ENCODE measurements at places on chromosomes 13 and 19.

DNA sequence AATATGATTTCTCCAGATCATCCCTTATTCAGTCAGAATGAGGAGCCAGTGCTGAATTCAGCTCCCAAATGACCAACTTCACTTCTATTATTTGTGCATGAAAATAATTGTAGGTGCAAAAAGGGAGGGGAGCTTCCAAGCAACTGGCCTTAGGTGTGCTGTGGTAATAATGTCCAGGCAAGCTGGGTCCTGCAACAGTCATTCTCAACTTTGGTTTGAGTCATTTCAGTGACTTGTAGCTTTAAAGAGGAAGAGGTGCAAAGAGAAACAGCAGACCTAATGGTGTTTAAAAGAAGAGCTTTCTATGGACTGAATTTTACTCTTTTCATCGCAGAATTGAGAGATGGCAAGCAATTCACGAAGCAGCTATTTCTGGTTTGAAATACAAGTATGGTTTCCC is 29.2 kb upstream of the FGF9 start:
- no peak for DNase-seq

DNA sequence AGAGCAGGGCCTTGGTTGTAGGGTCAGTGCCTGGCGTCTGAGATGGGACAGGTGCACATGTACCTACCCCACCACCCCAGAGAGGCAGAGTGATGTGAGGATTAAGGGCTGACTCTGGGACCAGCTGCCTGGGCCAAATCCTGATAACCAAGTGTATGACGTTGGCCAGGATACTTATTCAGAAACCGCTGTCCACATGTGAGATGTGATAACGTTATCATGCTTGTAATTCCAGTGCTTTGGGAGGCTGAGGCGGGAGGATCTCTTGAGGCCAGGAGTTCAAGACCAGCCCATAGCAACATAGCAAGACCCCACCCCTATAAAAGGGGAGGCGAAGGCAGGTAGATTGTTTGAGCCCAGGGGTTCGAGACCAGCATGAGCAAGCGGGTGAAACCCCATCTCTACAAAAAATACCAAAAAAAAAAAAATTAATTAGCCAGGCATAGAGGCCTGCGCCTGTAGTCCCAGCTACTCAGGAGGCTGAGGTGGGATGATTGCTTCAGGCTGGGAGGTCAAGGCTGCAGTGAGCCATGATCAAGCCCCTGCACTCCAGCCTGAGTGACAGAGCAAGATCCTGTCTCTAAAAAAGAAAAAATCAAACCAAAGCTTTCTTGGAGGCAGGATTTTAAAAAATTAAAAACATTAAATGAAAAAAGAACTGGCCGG is 10.0 kb downstream of the ADGRE5 start:
- no peak for DNase-seq

DNA sequence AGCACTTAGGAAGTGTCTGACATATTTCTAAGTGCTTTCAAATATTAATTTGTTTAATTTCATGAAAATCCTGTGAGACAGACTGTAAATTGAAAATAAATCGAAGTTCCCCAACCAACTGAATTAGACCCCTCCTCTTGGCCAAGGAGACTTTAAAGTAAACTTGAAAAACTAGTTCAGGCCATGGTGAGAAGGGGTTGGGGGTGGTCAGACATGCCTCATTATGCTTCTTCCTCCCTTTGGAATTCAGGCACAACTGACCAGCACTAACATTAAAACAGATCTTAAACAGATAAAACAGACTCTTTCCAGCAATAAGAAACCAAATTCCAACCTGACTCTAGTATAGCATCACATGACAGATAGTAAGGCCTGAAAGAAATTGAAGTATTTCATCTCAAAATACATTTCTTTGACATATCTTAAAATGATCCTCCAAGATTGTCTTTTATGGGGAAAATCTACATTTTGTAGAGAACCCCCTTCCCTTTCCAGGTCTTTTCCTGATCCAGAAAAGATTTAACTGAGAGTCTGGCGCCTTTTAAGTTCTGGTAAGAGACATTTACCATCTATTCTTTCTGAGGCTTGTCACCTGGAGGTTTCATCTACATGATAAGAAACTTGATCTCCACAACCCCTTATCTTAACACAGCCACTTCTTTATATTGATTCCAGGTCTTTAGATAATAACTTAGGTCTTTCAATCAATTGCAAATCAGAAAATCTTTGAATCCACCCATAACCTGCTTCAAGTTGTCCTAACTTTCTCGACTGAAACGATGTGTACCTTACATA is 336.5 kb downstream of the PCDH20 start:
- DNase-seq = no peak

- no peak for DNase-seq
These were observed 330.1 kb downstream of the UQCRFS1 start for GRCh38 chr19:28882818-28883217.

DNA sequence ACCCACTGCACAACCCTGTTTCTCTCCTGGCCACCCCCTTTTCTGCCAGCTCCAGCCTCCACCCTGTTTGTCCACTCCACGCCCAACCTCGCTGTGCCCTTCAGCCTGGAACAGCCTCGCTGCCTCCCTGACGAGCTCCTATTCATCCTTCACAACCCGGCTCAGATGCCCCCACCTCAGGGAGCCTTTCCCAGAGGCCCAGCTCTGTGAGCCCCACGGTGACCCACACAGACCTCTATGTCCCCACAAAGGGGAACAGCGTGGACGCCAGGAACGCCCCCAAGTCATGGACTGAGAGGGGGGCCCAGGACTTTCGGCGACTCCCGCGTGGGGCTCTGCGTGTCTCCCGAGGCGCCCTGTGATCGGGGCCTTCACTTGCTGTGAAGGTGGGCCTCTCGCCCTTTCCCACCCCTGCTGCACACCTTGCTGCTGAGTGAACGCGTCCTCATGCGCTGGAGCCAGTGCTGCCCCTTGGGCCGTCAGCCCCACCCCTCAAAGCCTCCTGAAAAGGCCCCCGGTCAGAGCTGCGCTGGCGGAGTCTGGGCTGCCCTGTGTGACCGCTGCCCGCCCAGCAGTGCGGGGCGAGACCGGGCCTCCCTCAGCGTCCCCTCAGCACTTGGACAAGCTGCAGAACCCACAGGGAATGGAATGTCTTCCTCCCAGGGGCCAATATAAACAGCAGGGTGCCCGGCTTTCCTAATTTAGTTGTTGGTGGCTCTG is 40.0 kb downstream of the ADPRHL1 start:
- peak; percentile 79 for DNase-seq

GRCh38 chr19:33374236-33374714 is 766 bp downstream of the CEBPG start:
- DNase-seq = no peak

- DNase-seq = peak; percentile 92
These were observed 1.0 kb upstream of the UBE2M start for GRCh38 chr19:58559275-58560006.

GRCh38 chr19:36526581-36526980 is 1.5 kb downstream of the ZNF260 start:
- DNase-seq = no peak
